ENCODE measurements at places on chromosomes 16 and 17.

GRCh38 chr17:11935734-11936406, 61.4 kb downstream of the ZNF18 start:
- DNase-seq = no peak

- DNase-seq = no peak
Measured at GRCh38 chr17:65627891-65628643, 66.6 kb upstream of the AXIN2 start.

- DNase-seq = no peak
Measured at GRCh38 chr17:81249223-81250040, 10.3 kb downstream of the NDUFAF8 start.

- DNase-seq = no peak
Measured at GRCh38 chr16:53131050-53131362, 76.2 kb downstream of the CHD9 start.

- no peak for DNase-seq
Measured at GRCh38 chr17:31008374-31009041, 37.7 kb downstream of the RNF135 start.

- no peak for DNase-seq
Measured at GRCh38 chr16:26493751-26494150, 573.0 kb upstream of the C16orf82 start.

DNA sequence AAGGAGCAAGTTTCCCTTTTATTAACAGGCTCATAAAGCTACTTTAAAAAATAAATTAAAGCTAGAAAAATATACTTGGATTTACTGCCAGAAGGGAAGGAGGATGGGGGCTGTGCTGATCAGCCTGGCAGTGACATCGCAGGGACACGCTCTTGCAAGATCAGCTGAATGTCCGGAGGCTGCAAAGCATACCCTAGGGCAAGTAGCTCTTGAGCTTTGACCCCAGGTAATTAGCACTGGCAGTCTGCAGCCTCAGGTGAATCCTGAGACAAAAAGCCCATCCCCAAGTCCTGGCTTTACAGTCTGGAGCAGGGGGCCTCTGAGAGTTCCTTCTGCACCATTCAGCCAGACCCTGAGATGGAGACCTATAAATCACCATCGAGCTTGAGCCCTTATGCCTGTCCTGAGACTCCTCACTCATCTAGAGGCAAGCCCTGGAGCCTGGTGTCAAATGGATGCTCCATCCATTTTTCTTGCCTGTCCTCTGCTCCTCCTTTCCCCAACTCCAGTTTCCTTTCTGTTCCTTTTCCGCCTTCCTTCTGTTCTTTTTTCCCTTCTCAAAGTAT, 131.7 kb downstream of the TMEM114 start:
- DNase-seq = no peak
